ENCODE measurements at places on chromosomes 3 and 15. TPM values are rescaled to one million over a fixed set of nuclear protein-coding genes. Genes with fewer than 3 reads are reported as not detected.
A peak's percentile ranks its signal among the peaks of the same experiment; 100 is the strongest.

DNA sequence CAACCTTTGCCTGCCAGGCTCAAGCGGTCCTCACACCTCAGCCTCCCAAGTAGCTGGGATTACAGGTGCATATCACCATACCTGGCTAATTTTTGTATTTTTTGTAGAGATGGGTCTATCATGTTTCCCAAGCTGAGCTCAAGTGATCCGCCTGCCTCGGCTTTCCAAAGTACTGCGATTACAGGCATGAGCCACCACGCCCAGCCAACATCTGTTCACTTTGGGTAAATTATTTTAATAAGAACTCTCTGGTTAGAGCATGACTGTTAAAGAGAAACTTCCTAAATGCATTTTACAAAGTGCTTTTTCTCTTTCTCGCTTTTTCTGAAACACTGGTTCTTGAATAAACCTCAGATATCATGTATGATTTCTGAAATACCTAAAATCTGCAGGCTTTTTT lies 172.5 kb downstream of the PTPRG start:
- no peak overlapping the region for H3K27ac ChIP-seq
- H3K27me3 ChIP-seq, result no peaks in the 10 kb centered on the region
- H3K36me3 ChIP-seq, result no peaks in the 10 kb centered on the region
- no peak for DNase-seq

DNA sequence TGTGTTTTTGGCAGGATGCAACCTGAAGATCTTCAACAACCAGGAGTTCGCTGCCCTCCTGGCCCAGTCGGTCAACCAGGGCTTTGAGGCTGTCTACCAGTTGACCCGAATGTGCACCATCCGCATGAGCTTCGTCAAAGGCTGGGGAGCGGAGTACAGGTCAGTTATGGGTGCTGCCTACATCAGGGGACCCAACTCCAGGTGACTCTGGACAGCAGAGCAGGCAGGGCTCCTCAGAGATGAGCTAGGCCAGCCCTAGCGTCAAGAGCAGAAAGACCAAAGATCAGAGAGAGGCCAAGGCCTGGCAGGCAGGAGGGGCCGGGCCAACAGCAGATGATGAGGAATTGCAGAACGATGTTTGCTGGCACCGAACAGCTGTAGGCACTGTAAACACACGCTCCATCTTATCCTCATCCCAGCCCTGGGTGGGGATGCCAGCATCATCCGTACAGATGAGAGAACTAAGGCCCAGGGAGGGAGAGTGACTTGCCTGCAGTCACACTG lies 67.1 kb downstream of the AAGAB start:
- H3K27me3 ChIP-seq, result no peaks in the 10 kb centered on the region
- peaks cover 17% of the 10 kb centered on the region for H3K4me1 ChIP-seq
- H3K36me3 ChIP-seq, result no peaks in the 10 kb centered on the region
- H3K27ac ChIP-seq, result no peak overlapping the region

GRCh38 chr15:67340630-67341029 lies 86.0 kb downstream of the IQCH start:
- no peak overlapping the region for H3K27ac ChIP-seq
- no peaks in the 10 kb centered on the region for H3K36me3 ChIP-seq
- no peaks in the 10 kb centered on the region for H3K4me1 ChIP-seq
- no peak overlapping the region for H3K4me3 ChIP-seq

DNA sequence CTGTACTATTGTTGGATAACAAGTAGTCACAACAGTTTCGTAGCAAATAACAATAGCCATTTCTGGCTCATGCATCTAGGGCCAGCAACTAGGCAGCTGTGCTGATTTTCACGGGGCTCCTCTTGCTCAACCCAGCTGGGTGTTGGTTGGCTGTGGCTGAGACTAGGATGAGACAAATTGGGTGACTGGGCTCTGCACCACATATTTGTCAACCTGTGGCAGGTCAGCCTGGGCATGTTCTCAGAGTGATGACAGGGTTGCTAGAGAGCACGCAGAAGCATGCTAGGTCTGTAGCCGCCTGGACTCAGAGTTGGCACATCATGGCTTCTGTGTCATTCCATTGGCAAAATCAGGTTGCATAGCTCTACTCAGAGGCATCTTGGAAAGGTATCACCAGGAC lies 175.9 kb downstream of the OTOL1 start:
- no peaks in the 10 kb centered on the region for H3K4me1 ChIP-seq
- no peaks in the 10 kb centered on the region for H3K27me3 ChIP-seq
- no peak overlapping the region for H3K27ac ChIP-seq

DNA sequence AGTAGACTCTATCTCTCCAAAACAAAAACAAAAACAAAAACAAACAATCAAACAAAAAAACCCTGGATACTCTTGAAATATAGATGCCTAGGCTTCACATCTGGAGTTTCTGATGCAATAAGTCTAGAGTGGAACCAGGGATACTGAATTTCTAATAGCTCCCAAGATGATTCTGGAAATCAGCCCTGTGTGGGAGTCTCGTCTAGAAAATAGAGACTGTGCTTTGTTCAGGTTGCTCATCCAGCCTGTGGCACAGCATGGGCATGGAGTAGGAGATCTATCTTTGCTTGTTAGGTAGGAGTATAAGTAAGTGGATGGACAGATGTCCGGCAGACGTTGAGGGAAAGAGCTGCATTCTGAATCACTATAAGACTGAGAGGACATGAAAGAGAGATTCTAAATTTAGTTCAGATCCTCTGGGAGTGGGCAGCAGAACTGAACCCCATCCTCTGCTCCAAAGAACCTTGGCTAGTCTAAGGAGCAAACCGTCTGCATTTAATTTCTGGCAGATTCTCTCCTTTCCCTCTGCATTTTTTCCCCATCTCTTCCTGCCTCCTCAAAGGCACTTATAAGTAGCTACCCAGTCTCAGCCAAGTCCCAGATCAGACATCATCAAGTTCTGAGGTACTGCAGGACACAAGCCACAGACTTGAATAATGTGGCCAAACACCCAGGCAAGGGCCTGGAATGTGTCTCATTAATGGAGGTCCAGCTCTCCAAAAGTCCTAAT lies 92.6 kb upstream of the STRIT1 start:
- no peak overlapping the region for H3K4me3 ChIP-seq
- DNase-seq, result no peak
- no peak overlapping the region for H3K27ac ChIP-seq
- H3K36me3 ChIP-seq, result no peaks in the 10 kb centered on the region
- no peaks in the 10 kb centered on the region for H3K4me1 ChIP-seq
- no peaks in the 10 kb centered on the region for H3K27me3 ChIP-seq

GRCh38 chr15:69498282-69498681 lies 45.7 kb downstream of the RPLP1 start:
- no peaks in the 10 kb centered on the region for H3K4me1 ChIP-seq
- H3K36me3 ChIP-seq, result no peaks in the 10 kb centered on the region
- DNase-seq, result no peak
- no peak overlapping the region for H3K4me3 ChIP-seq
- no peaks in the 10 kb centered on the region for H3K27me3 ChIP-seq

GRCh38 chr3:101850246-101851051 lies 1.1 kb downstream of the NFKBIZ start:
- peak overlapping the region; percentile 97 for H3K27ac ChIP-seq
- no peak for DNase-seq
- H3K4me3 ChIP-seq, result peak overlapping the region; percentile 84
- H3K36me3 ChIP-seq, result no peaks in the 10 kb centered on the region

DNA sequence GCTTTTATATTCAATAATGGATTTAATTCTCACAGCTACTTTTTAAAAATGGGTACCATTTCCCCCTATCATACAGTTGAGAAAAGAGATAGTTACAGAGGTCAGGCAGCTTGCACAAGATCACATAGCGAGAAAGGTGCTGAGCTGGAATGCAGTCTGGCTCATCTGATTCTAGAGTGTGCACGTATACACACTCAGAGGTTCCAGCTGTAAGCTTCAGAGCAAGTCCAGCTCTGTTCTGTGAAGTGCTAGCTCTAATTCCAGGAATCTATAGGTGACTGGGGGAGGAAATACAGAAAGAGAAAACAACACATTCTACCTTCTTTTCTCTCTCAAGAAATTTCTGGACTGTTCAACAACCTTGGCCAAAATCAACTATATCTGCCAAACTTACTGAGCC lies 318.7 kb downstream of the FOXP1 start:
- H3K4me3 ChIP-seq, result no peak overlapping the region
- H3K36me3 ChIP-seq, result no peaks in the 10 kb centered on the region
- DNase-seq, result no peak

DNA sequence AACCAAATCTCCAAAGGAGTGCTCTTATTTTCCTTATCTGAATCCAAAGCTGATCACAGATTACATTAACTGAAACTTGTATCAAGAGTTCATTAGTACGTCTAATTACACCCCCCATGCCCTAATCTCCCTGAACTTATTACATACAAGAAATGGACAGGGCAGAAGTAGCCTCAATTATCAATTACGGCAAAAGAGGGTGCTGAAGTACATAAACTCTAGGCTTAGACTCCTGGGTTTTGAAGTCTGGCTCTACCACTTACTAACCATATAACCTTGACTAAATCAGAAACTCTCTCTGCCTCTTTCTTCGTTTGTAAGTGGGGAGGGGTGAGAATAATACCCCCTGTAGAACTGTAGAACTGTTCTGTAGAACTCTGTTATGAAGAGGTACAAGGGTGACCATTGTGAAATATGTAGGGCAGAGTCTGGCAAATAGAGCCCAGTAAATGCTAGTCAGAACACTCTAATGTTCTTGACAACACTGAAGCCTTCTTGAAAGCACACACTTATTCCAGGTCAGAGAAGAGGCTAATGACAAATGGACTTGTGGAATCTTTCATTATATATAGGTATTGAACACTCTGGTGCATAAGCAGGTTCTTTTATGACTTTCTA lies 19.6 kb upstream of the OR5K4 start:
- no peaks in the 10 kb centered on the region for H3K36me3 ChIP-seq
- H3K4me1 ChIP-seq, result no peaks in the 10 kb centered on the region
- no peak overlapping the region for H3K4me3 ChIP-seq
- DNase-seq, result no peak
- H3K27ac ChIP-seq, result no peak overlapping the region

- H3K36me3 ChIP-seq, result no peaks in the 10 kb centered on the region
- H3K27me3 ChIP-seq, result no peaks in the 10 kb centered on the region
- H3K27ac ChIP-seq, result no peak overlapping the region
- no peaks in the 10 kb centered on the region for H3K4me1 ChIP-seq
- no peak for DNase-seq
Measured at GRCh38 chr3:181313335-181313734, 323.8 kb upstream of the DNAJC19 start.

GRCh38 chr3:106263011-106263410 lies 394.2 kb upstream of the CBLB start:
- H3K27me3 ChIP-seq, result no peaks in the 10 kb centered on the region
- no peaks in the 10 kb centered on the region for H3K36me3 ChIP-seq
- no peaks in the 10 kb centered on the region for H3K4me1 ChIP-seq
- no peak overlapping the region for H3K27ac ChIP-seq
- H3K4me3 ChIP-seq, result no peak overlapping the region

DNA sequence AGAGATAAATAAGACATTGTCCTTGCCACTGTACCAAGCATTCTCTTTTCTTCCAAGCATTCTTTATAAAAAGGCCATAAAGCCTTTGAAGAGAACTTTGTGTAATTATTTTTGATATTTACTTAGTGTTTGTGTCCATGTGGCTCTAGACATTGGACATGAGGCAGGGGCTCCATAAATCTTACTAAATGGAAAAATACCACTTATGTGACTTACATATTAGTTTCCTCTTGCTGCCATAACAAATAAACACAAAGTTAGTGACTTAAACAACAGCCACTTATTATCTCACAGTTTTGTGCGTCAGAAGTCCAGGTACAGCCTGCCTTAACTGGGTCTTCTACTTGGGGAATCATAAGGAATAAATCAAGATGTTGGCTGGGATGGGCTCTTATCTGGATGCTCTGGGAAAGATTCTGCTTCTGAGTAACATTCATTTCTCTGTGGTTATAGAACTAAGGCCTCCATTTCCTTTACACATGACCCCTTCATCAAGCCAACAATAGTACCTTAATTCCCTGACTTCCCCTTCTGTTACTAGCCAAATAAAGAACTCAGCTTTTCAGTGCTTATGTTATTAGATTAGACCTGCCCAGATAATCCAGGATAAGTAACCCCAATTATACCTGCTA lies 59.9 kb upstream of the COL8A1 start:
- H3K4me3 ChIP-seq, result no peak overlapping the region
- no peaks in the 10 kb centered on the region for H3K4me1 ChIP-seq
- H3K27ac ChIP-seq, result no peak overlapping the region
- no peaks in the 10 kb centered on the region for H3K36me3 ChIP-seq
- H3K27me3 ChIP-seq, result no peaks in the 10 kb centered on the region

- H3K27me3 ChIP-seq, result no peaks in the 10 kb centered on the region
- no peak overlapping the region for H3K4me3 ChIP-seq
- H3K4me1 ChIP-seq, result peaks cover 4% of the 10 kb centered on the region
- no peaks in the 10 kb centered on the region for H3K36me3 ChIP-seq
- no peak overlapping the region for H3K27ac ChIP-seq
Measured at GRCh38 chr3:63352008-63352279, 73.8 kb downstream of the SYNPR start.

- H3K27ac ChIP-seq, result no peak overlapping the region
- H3K4me3 ChIP-seq, result no peak overlapping the region
- no peak for DNase-seq
- no peaks in the 10 kb centered on the region for H3K4me1 ChIP-seq
Measured at GRCh38 chr3:17129556-17129955, 244.8 kb downstream of the PLCL2 start.

DNA sequence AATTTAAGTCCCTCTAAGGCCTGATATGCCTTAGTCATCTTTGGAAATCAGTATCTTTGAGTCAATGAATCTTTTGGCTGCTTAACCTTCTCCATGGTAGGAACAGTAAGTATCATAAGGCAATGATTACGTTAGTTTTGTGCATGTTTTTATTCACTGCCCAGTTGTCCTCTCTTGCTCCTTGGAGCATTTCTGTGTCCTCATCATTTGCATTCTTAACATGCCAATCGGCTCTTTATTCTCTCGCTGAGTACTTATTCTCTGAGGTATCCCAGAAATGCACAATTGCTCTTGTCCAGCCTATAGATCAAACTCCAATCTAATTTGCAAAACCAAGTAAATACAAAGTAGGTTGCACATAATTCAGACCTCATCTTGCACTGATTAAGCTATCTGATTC lies 405.0 kb upstream of the IL12A start:
- DNase-seq, result no peak
- no peak overlapping the region for H3K27ac ChIP-seq
- no peak overlapping the region for H3K4me3 ChIP-seq
- H3K27me3 ChIP-seq, result no peaks in the 10 kb centered on the region

The SLC9C1 gene
- total RNA-seq, result not detected

The EFHB gene
- total RNA-seq, result 3.2 TPM

The TRH gene
- not detected for total RNA-seq

The PPP1R14D gene
- total RNA-seq, result not detected

The PLA2G4E gene
- not detected for total RNA-seq

The VWA5B2 gene
- 111 TPM for total RNA-seq
